Natural killer cell treated with Interleukin-12 subunit alpha and Interleukin-12 subunit beta and Interleukin-15 and Interleukin-18, amount 100 ng/mL, for 72 hours (primary cell): ENCODE measurements at places on chromosomes 1 and 21. TPM values are rescaled to one million over a fixed set of nuclear protein-coding genes. Genes with fewer than 3 reads are reported as not detected.

The CR1L gene
- total RNA-seq: not detected

The MYOG gene
- total RNA-seq: not detected

The CTH gene
- total RNA-seq: 5.3 TPM

- H3K4me1 ChIP-seq: no peaks in the 10 kb centered on the region
- DNase-seq: no peak
- H3K27ac ChIP-seq: no peak overlapping the region
- no peaks in the 10 kb centered on the region for H3K27me3 ChIP-seq
These were observed 365.5 kb downstream of the KCTD3 start for GRCh38 chr1:215932558-215932957.

- DNase-seq: no peak
- no peak overlapping the region for H3K27ac ChIP-seq
- H3K4me3 ChIP-seq: no peak overlapping the region
- no peaks in the 10 kb centered on the region for H3K36me3 ChIP-seq
- H3K27me3 ChIP-seq: peaks cover 11% of the 10 kb centered on the region
- H3K4me1 ChIP-seq: peaks cover 44% of the 10 kb centered on the region
These were observed 75.7 kb upstream of the RAB4A start for GRCh38 chr1:229195246-229195645.

DNA sequence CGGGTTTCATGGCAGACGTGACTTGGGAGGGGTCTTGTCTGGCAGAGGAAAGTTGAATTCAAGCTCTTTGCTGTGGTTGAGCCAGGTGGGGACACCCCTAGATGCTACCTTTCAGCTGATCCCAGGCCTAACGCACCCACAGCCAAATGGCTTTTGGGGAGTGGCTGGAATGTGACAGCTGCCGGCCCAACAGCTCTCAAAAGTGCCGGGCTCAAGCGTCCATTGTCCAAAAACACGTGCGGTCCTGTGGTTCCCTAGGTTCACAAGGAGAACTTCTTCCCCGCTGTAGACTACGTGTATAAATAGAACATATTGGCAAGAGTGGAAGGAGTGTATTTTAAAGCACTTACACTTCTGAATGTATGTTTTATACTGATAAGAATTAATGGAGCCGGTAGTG, 87.1 kb upstream of the ARHGEF16 start:
- no peak for DNase-seq
- H3K36me3 ChIP-seq: peaks cover 7% of the 10 kb centered on the region
- no peak overlapping the region for H3K27ac ChIP-seq
- peaks cover 22% of the 10 kb centered on the region for H3K4me1 ChIP-seq
- H3K27me3 ChIP-seq: peaks cover 31% of the 10 kb centered on the region

GRCh38 chr1:69911301-69911801, 294.0 kb downstream of the LRRC40 start:
- no peak overlapping the region for H3K4me3 ChIP-seq
- no peaks in the 10 kb centered on the region for H3K36me3 ChIP-seq
- H3K4me1 ChIP-seq: no peaks in the 10 kb centered on the region
- no peaks in the 10 kb centered on the region for H3K27me3 ChIP-seq

- H3K4me3 ChIP-seq: no peak overlapping the region
- DNase-seq: no peak
- H3K27ac ChIP-seq: no peak overlapping the region
- peaks cover 7% of the 10 kb centered on the region for H3K36me3 ChIP-seq
These were observed 66.5 kb downstream of the KCNAB2 start for GRCh38 chr1:6111991-6112689.

DNA sequence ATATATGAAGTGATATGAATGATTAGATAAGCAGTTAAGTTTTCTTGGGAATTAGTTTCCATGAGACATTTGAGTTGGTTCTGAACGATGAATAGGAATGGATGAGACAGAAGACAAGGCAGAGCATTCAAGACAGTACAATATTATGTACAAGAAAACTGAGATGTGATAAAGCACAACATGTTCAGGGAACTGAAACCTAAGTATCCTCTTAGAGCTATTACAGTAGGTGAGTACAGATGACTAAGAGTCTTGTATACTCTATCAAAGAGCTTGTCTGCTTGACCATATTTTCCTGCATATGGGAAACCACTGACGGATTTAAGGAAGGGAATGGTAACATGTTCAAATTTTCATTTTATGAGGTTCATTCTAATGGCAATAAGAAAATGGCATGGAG, 61.6 kb downstream of the NME7 start:
- no peak overlapping the region for H3K4me3 ChIP-seq
- no peaks in the 10 kb centered on the region for H3K27me3 ChIP-seq
- H3K27ac ChIP-seq: no peak overlapping the region
- peaks cover 9% of the 10 kb centered on the region for H3K4me1 ChIP-seq
- no peak for DNase-seq

DNA sequence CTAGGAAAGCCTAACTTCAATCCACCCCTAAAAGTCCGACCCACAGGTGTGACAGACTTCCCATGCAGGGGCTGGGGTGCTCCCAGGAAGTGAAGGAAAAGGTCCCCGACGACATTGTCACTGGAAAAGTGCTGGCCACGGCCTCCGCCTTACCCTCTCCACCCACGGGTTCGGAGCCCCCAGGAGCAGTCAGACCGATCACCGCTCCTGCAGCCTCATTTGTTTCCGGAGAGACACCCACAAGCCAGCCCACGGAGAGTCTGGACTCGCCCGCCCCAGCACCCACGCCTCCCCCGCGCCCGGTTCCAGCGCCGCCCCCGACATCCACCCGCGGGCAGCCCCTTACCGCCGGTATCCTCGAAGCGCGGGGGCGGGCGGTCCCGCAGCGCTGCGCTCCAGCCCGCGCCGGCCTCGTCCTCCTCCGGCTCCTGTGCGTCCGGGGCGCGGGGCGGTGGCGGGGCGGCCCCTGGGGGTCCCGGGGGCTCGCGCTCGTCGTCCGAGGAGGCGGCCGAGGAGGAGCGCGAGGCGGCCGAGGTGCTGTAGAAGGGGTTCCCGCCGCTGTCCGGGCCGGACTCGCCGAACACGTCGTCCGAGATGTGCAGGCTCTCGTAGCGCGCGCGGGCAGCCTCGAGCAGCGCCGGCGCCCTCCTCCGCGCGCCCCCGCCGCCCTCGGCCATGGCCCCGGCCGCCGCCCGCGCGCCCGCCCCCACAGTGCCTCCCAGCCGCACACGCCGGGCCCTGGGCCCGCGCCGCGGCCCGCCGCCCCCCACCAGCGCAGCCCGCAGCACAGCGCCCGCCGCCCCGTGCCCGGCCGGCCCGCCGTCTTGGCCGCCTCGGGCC, 660 bp downstream of the PGBD5 start:
- DNase-seq: no peak
- H3K4me1 ChIP-seq: peaks cover 22% of the 10 kb centered on the region

DNA sequence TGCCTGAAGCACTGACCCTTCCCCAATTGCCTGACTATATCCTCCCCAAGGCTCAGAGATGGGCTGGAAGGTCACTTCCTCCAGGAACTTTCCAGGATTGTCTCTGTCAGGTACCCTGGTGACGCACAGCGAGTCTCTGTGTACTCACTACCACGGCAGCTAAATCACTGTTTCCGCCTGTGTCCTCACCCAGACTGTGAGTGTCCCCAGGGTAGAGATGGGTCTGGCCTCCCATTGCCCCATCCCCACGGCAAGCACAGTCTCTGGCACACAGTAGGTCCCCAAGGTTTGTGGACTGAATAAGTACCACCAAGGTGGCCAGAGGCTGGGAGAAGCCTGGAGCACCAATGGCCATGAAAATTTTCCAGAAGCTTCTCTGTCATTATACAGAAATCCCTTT, 93.8 kb upstream of the RUNX3 start:
- no peaks in the 10 kb centered on the region for H3K27me3 ChIP-seq
- peaks cover 82% of the 10 kb centered on the region for H3K4me1 ChIP-seq
- DNase-seq: no peak
- H3K4me3 ChIP-seq: peak overlapping the region; percentile 78

DNA sequence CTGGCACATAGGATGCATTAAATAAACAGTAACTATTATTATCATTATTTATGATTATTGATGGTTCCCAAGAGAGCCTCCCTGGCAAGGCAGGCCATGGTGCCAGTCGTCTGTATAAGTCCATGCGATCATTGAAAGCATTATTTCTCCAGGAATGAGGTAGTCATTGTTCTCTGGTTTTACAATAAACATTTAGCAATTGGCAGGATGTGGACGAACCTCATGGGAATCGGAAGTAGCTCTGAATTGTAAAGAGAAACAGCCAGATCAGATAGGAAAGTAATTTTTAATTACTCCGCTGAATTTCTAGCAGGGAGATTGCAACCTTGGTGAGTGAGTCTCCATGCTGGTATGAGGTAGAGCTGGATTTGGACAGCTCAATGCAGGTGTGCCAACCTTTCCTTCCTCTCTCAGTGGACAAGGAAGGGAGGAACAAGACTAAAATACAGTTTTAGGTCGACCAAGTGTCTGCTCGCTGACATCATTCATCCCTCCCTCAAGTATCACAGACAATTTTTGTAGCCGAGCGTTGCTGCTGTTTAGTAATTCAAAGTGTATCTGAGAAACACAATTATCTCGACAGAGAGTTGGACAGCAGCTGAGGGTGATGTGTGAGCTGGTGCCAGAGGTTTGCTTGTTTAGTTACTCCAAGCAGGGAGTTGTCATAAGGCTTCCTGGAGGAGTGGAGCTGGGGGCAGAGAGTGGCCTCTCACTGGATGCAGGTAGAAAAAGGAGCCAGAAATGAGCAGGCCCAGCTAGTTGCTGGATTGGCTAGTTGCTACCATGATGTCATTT, 250.8 kb downstream of the KCNJ6 start:
- H3K27me3 ChIP-seq: peaks cover 6% of the 10 kb centered on the region
- no peak overlapping the region for H3K27ac ChIP-seq
- no peaks in the 10 kb centered on the region for H3K4me1 ChIP-seq
- no peaks in the 10 kb centered on the region for H3K36me3 ChIP-seq
- DNase-seq: no peak
- H3K4me3 ChIP-seq: no peak overlapping the region
